ENCODE measurements at places on chromosomes 12 and 14.
A peak's percentile ranks its signal among the peaks of the same experiment; 100 is the strongest.

GRCh38 chr14:105092171-105093037 lies 27.2 kb upstream of the GPR132 start:
- no peak for DNase-seq

- DNase-seq, result no peak
These were observed 44.4 kb downstream of the CHST11 start for GRCh38 chr12:104501115-104501514.

DNA sequence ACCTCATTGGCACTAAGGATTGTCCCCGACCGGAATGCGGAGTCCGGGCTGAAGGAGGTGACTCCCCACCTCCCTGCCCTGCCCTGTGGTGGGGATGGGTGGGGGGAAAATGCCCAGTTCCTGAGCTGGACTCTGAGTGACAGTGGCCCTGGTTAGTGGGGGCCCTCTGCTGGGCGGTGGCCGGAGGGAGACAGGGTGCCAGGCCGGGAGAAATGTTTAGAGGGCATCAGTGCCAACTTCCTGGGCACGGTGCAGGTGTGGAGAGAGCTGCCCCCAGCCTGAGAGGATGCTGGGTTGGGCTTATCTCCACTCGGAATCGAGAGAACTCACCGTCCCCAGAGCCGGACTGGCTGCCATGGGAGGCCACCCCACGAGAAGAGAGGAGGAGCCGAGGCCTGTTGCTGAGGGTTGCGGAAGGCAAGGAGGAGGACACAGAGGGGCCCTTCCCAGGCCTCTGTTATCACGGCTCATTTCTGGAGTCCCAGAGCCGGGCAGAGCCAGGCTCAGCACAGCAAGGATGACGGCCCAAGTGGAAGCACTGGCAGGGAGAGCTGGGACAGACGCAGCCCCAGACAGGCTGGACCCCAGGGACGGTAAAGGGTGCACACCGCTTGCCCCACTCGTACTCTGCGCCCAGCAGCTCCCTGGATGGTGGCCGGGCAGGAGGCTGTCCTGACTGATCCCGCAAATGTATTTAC lies 156.7 kb downstream of the KIF26A start:
- no peak for DNase-seq

DNA sequence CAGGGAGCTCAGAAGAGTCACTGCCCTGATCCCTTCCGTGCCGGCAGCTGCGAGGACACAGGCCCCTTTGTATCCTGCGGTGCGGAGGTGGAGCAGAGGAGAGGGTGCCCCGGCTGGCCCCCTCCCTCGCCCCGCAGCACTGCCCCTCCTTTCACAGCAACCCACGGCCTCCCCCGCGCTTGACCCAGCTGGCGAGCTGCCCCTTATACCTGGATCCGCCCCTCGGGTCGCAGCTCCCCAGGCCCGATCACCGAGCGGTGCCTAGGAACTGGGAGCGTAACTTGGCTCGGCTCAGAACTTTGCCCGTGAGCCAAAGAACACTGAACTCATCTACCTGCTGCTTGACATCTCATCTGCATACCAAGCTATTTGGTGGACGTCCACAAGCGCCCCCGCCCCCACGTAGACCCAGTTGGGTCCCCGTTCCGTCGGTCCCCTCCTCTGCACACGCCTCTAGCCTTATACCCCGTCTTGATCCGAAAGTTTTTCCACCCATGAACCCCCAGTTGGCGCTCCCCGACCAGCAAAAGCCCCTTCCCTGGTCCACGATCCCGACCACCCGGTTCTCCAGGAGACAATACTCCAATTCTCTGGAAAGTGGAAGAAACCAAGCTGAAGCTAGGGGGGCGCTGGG lies 697 bp upstream of the DNAJC14 start:
- peak; percentile 26 for DNase-seq

DNA sequence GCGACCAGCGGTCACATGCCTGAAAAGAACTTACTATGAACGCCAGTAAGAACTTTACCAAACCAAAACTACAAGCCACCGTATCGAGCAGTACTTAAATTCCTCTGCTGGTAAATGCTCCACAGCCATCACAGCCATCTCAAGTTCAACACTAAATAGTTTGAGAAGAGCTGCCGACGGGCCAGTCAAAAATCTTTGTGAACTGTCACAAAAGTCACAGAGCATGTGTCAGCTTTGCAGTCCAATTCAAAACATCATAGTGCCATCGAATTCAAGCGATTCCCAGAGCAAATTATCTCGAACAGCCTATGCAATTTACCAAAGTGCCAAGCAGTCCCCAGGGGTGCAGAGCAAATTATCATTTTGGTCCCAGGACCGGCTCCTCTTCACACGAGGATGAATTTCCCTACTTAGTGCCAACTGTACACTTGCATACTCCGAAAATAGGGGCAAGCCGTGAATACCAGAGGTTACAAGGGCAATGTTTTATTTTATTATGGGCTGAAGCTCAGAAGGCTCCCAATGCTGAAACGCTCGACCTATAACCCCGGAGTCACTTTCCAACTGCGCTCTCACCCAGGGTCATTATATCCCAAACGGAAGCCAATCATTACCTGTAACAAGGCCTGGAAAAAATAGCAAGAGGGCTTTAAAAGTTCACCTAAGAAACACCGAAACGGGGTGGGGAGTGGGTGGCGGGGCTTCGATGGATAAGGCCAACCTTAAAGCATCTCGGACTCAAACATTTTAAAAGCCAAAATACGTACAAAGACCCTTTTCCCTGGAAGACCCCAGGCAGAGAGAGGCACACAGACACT lies 1.1 kb downstream of the LRP6 start:
- DNase-seq, result no peak

DNA sequence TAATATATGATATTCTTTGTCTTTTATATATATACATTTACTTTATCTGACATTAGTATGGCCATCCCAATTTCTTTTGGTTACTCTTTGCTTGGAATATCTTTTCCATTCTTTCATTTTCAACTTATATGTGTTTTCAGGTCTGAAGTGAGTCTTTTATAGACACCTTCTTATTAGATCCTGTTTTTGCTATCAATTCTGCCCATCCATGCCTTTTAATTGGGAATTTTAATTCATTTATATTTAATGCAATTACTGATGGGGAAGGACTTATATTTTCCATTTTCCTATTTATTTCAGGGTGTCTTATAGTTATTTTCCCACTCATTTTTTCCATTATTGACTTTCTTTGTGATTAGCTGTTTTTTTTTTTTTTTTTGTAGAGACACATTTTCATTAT lies 43.4 kb downstream of the GABARAPL1 start:
- DNase-seq, result no peak

DNA sequence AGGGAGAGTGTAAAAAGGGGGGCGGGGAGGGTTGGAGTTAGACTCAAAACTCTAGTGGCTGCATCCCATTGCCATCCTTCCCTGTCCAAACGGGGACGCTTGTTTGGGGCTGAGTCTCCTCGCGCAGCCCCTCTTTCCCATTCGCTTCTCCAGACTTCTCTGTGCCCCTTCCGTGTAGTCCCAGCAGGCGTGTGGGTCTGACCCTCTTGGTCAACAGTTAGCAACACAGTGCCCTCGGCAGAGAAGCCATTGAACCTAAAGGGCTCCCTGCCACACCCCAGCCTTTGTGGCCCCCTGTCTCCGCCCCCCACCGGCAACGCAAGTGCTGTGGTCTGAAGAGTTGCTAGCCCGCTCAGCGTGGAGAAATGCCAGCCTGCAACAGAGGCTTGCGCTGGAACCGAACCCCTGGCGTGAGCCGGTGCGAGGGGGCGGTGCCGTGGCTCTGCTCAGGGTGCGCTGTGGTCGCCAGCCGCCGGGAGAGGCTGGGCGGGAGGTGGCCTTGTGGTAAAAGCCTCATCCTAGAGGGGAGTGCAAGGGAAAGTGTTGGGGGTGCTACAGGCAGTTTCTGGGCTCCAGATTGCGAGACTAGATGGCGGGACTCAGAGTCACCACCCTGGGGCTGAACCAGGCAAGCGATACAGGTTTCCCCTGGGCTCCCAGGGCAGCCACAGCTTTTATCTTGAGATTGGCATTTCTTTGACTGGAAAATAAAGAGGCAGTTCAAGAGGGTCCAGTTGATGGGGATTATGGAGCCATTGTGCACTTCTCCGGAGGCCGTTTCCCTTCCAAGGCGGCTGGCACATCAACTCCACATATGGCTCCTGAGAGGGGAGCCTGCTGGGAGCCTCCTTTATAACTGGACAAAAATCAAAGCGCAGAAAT lies 2.1 kb downstream of the PLXNC1 start:
- no peak for DNase-seq

DNA sequence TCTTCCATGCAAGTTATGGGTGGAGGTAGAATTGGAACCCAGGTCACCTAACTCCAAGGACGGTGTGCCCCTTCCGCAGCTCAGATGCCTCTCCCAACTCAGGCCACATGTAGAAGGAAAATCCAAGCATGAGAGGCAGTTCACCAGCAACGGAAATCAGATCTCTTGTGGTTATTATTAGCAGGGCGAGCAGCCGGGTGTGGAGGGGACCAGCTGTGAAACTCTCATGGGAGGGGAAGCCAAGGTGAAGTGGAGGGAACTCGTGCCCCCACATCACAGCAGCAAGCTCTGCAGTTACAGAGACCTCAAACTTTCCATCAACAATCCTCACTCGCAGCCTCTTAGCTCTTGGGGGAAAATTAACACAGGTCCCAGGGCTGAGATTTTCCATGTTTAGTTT lies 79.7 kb downstream of the KSR2 start:
- DNase-seq, result no peak

- no peak for DNase-seq
These were observed 398.2 kb downstream of the PRKD1 start for GRCh38 chr14:29529418-29529817.

DNA sequence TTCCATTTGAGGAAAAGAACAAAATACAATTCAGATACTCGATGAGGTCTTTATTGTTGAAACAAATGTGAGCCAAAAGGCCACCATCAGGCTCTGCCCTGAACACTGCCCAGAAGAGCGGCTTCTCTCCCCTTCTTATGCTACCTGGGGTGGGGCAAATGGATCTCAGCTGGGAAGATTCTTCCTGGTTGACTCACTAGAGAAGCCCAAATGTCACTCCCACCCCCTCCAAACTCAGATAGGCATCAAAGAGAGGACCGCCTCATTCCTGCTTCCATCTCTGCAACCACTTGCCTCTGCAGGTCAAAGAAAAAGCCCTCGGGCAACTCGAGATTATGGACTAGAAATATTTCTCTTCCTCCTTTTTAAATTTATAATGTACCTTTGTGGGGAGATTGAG lies 55.8 kb downstream of the TBX3 start:
- DNase-seq, result no peak

DNA sequence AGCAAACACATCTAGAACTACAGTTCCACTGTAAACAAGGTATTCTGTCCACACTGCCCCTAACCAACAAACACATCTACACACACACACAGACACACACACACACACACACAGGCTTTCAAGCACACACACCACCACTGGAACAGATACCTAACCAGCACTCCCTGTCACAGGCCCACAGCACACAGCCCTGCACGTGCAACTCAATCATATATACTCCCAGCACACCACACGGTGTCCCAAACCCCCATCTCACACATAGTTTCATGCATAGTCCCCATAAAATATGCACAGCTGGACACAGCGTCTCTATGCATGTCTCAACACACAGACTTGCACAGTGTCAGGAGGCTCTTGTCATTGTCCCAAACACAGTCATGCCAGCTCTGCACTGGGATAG lies 27.6 kb downstream of the KRT8 start:
- DNase-seq, result no peak

GRCh38 chr12:63802012-63802608 lies 22.4 kb downstream of the RXYLT1 start:
- DNase-seq, result no peak

- DNase-seq, result no peak
These were observed 12.5 kb upstream of the FOXN3 start for GRCh38 chr14:89429199-89430181.

DNA sequence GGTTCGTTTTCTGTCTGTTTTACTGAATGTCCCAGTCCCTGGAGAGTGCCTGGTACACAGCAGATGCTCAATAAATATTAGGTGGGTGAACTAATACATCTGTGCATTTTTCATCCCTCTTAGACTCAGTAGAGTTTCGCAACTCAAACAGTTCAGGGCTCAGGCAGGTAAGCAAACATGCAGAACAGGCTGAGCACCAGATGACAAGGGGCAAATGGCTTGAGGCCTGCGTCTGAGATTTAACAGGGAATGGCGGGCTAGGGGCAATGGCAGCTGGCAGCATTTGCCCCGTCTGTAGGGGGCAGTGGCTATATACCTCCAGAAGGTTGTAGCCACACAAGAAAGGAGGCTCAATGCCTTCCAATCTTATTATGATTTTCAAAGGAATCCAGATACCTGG lies 8.6 kb upstream of the RAN start:
- DNase-seq, result no peak

DNA sequence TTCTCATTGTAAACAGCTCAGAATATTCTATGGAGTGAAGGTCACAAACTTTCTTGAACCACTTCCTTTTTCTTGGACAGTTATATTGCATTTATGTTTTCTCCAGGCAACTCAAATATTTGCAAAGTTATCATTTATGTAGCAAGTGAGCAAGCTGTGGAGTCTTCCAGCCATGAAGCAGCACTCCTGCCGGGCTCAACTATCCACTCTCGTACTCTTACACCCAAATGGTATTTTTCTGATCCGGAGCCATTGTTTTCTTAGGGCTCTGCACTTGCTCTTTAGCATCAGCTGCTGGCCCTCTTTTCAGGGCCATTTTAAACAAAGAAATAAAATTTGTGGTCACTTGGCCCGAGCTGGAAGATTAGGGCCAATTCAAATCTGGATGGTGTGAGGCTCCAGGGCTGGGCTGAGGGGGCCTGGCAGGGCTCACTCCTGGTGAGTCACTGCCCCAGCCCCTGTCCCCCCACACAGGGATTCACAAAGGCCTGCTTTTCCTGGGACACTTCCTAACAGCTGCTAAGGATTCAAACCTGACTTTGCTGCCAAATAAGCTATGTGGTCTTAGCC lies 19.7 kb downstream of the SYNE3 start:
- no peak for DNase-seq

DNA sequence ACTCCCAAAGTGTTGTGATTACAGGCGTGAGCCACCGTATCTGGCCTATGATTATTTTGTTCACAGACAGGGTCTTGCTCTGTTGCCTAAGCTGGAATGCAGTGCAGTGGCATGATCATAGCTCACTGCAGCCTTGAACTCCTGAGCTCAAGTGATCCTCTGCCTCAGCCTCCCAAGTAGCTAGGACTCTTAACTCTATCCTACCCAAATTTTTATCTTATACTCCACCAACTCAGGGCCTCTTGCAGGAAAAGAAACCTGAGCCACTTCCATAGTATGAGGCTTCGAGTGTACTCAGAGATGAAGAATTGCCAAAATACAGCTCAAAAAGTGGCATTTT lies 828 bp downstream of the MMAB start:
- no peak for DNase-seq

GRCh38 chr12:25796523-25797000 lies 161.9 kb upstream of the RASSF8 start:
- no peak for DNase-seq

- no peak for DNase-seq
These were observed 841.7 kb downstream of the VRK1 start for GRCh38 chr14:97638864-97639263.

GRCh38 chr12:5660238-5660637 lies 228.3 kb downstream of the NTF3 start:
- DNase-seq, result no peak

DNA sequence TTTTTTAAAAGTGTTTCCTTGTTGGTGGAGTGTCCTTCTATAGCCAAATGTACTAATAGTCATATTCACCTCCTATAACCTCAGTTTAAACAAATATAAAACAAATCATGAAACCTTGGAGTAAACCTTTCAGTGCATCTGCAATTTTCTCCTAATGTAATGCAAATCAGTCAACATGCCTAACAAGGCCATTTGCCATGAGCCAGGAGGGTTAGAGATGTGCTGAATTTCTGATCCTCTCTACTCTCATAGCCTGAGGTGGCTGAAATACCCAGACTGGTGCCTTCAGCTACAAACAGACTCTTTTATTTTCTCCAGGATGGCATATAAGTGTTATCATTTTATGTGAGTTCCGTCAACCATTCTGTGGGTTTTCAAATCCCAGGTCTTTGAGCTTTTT lies 908.1 kb downstream of the GALC start:
- no peak for DNase-seq
